ENCODE measurements at places on chromosomes 11 and 22.

DNA sequence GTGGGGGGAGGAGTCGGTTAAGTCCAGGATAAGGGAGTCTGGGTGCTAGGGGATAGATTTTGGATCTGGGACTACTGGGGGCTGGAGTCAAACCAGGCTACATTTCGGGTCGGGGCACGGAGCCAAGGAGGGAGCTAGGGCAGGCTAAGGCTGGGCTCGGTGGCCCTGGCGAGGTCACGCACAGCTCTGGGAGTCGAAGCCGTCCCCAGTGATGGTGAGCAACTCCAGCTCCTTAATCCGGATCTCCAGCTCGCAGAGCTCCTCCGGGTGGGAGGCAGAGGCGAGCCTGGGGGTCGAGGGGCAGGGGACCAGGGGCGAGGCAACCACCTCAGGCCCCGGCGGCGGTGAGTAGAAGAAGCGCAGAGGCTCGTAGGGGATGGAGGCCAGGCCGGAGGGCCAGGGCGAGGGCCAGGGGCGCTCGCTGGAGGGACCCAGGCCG, 544 bp downstream of the C11orf91 start:
- no peak for DNase-seq

GRCh38 chr11:112797648-112798293, 163.4 kb upstream of the NCAM1 start:
- DNase-seq, result no peak

- no peak for DNase-seq
These were observed 2.0 kb downstream of the GNAZ start for GRCh38 chr22:23072077-23072910.

GRCh38 chr11:26579683-26580082, 7.6 kb upstream of the MUC15 start:
- DNase-seq, result no peak

DNA sequence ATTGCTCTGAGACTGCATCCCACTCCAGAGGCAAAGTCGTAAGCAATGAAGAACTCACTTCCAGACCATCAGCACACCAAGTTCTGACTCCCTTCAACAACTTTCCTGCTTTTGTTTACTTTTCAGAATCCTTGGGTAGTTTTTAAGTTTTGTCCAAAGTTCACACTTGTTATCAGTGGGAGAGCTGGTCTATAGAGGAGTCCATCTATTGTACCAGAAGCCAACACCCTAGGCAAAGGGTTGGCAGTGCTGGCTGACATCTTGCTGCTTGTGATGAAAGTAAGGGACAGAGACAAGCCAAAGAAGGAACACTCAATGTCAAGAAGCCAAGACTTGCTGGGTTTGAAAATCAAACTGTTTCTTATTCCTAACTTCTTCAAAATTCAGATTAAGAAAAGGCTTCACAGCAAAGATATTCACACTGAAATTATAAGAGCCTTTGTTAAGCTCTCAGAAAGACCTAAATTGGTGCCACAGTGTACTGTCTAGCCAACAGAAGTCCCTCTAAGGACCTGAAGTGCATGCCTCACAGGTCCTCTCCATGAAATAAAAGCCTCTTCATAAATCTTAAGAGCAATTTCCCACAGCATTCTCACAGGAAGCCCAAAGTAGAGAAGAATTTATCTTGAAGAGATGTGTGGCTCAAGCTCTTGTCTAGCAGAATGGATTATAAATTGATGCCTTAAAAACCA, 21.5 kb upstream of the LINC01488 start:
- no peak for DNase-seq
